CD8-positive, alpha-beta memory T cell (primary cell): ENCODE measurements at places on chromosomes 1 and 21.

DNA sequence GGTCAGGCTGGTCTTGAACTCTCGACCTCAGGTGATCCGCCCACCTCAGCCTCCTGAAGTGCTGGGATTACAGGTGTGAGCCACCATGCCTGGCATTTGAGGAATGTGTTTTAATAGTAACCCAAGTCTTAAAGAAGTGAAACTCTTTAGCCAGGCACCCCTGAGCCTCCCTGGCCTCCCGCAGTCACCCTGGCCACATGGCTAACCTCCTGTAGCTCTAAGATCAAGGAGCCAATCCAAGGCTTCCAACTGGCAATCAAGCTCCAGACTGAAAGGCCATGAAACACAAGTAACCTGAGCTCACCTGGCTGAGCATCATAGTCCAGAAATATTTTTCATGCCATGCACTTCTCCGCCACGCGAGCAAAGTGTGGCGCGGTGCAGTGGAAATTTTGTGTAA lies 84.3 kb downstream of the LTN1 start:
- no peaks in the 10 kb centered on the region for H3K27me3 ChIP-seq
- H3K36me3 ChIP-seq = no peaks in the 10 kb centered on the region
- no peak for DNase-seq
- no peaks in the 10 kb centered on the region for H3K4me1 ChIP-seq
- H3K27ac ChIP-seq = no peak overlapping the region

- H3K27me3 ChIP-seq = no peaks in the 10 kb centered on the region
- DNase-seq = no peak
- H3K4me1 ChIP-seq = peaks cover 5% of the 10 kb centered on the region
- no peak overlapping the region for H3K4me3 ChIP-seq
These were observed 9.5 kb downstream of the SNX27 start for GRCh38 chr1:151621351-151621750.

DNA sequence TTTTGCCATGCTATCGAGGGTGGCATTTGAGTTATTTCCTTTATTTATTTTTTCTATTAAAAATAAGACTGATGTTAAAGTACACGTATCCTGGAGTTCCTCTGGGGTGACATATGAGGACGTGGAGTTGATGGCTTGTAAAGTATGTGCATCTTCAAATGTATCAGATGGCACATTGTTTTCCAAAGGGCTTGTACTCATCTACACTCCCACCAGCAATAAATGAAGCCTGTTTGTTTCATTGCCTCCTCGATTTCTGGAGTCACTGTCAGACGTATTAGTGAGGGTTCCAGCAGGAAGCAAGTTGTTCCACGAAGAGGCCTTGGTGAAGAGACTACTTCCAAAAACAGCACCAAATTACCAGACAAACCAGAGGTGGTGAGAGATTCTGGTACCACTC lies 423.9 kb downstream of the NPHP4 start:
- H3K4me3 ChIP-seq = no peak overlapping the region
- no peaks in the 10 kb centered on the region for H3K4me1 ChIP-seq
- no peak overlapping the region for H3K27ac ChIP-seq
- no peak for DNase-seq

DNA sequence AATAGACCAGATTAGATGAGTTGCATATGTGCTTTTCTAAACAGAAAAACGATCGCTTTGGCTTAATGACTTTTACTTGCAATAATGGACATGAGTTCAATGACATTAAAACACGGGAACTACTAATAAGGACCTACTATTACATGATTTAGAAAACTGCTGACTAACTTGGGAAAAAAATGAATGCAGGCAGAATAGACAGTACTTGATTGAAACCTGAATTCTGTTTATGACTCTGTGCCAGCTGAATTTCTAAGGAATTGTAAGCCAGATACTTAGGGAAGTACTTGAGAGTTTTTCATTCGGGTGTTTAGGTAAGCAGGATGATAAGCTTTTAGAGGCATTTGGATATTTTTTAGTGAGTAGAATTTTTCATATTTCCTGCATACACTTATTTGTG lies 12.0 kb downstream of the ADGRL2 start:
- H3K36me3 ChIP-seq = no peaks in the 10 kb centered on the region
- no peaks in the 10 kb centered on the region for H3K4me1 ChIP-seq
- no peak overlapping the region for H3K27ac ChIP-seq
- DNase-seq = no peak
- no peak overlapping the region for H3K4me3 ChIP-seq

- no peak for DNase-seq
- H3K4me3 ChIP-seq = no peak overlapping the region
- H3K27ac ChIP-seq = no peak overlapping the region
- peaks cover 22% of the 10 kb centered on the region for H3K4me1 ChIP-seq
- H3K27me3 ChIP-seq = no peaks in the 10 kb centered on the region
- peaks cover 24% of the 10 kb centered on the region for H3K36me3 ChIP-seq
These were observed 175.5 kb downstream of the CLIC6 start for GRCh38 chr21:34844013-34844923.

- DNase-seq = no peak
- H3K27me3 ChIP-seq = no peaks in the 10 kb centered on the region
- no peak overlapping the region for H3K27ac ChIP-seq
- H3K4me1 ChIP-seq = no peaks in the 10 kb centered on the region
- H3K36me3 ChIP-seq = no peaks in the 10 kb centered on the region
These were observed 241.1 kb downstream of the NPHP4 start for GRCh38 chr1:5751163-5751540.

- no peak for DNase-seq
- H3K4me1 ChIP-seq = peaks cover 39% of the 10 kb centered on the region
- peaks cover 19% of the 10 kb centered on the region for H3K36me3 ChIP-seq
- H3K27me3 ChIP-seq = no peaks in the 10 kb centered on the region
- H3K27ac ChIP-seq = no peak overlapping the region
These were observed 599 bp upstream of the ITPKB start for GRCh38 chr1:226739696-226740065.

- no peaks in the 10 kb centered on the region for H3K27me3 ChIP-seq
- no peaks in the 10 kb centered on the region for H3K36me3 ChIP-seq
- no peak overlapping the region for H3K4me3 ChIP-seq
- peaks cover 19% of the 10 kb centered on the region for H3K4me1 ChIP-seq
- no peak for DNase-seq
These were observed 26.1 kb upstream of the RCAN3 start for GRCh38 chr1:24476571-24476970.

- peak overlapping the region; percentile 20 for H3K27ac ChIP-seq
- peaks cover 32% of the 10 kb centered on the region for H3K4me1 ChIP-seq
- no peak overlapping the region for H3K4me3 ChIP-seq
- DNase-seq = no peak
- H3K27me3 ChIP-seq = no peaks in the 10 kb centered on the region
These were observed 18.0 kb downstream of the AGPAT3 start for GRCh38 chr21:43882952-43883545.

- H3K4me3 ChIP-seq = no peak overlapping the region
- no peak overlapping the region for H3K27ac ChIP-seq
- no peak for DNase-seq
- no peaks in the 10 kb centered on the region for H3K4me1 ChIP-seq
- H3K36me3 ChIP-seq = no peaks in the 10 kb centered on the region
- H3K27me3 ChIP-seq = no peaks in the 10 kb centered on the region
These were observed 143.8 kb downstream of the PCBP3 start for GRCh38 chr21:45787371-45787770.

DNA sequence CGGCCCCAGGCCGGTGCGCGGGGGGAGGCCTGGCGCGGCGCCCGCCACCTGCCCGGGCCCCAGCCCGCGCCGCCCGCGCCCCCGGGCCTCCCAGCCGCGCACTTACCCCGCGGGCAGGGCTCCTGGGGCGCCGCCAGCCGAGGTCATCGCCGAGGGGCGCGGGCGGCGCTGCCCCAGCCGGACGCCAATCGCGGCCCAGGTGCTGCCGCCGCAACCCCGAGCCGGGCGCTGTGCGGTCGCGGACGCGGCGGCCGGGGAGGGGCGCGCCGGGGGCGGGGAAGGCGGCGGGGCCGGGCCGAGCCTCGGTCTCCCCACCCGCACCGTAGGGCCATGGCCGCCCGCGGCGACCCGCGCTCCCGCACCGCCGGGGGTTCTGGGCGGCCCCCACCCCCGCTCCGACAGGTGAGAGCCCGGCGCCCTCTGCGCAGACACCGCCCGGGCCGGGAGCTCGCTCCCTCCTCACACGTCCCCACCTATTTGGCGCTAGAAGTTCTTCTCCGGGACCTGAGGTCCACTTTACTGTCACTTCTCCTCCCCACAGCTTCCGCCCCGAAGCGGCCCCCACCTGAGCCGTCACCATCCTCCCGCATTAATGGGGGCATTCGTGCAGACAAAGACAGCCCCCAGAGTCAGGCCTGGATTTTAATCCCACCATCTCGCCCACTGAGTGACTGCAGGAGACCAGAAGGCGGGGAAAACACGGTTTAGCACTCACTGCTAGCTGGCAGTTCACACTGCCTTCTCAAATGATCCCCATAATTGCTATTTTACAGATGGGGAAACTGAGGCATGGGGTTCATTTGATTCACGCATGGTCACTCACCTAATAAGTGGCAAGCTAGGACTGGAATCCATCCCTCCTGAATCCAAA lies at the start of gene TTC39A:
Gene TTC39A, minus strand, starts transcription at position 232 of the 871 bp plus-strand sequence. Its CDS starts 85 bp downstream, at position 147.
- no peak within 1 kb of the TSS for H3K4me3 ChIP-seq
- H3K36me3 ChIP-seq = no peaks in the 10 kb centered on the region
- DNase-seq = no peak
- peak within 1 kb of the TSS; percentile 53 for H3K27ac ChIP-seq
- peaks cover 15% of the 10 kb centered on the region for H3K27me3 ChIP-seq
